ENCODE measurements at places on chromosomes 1 and 21.

DNA sequence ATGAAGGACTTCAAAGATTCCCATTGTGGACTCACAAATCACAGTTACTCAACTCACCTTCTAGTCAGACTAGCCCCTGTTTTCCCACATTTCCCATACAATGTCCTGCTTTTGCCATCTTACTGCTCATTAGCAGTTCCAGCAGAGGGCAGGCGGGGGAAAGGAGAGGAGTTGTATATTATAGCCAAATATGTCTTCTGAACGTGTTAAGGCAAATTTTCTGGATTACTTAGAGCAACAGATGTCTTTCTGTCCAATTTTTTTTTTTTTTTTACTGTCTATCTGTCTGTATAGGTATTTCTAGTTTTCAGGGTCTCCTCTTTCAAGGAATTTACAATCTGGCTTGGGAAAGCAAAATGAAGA lies 29.9 kb upstream of the DDAH1 start:
- no peak for DNase-seq

DNA sequence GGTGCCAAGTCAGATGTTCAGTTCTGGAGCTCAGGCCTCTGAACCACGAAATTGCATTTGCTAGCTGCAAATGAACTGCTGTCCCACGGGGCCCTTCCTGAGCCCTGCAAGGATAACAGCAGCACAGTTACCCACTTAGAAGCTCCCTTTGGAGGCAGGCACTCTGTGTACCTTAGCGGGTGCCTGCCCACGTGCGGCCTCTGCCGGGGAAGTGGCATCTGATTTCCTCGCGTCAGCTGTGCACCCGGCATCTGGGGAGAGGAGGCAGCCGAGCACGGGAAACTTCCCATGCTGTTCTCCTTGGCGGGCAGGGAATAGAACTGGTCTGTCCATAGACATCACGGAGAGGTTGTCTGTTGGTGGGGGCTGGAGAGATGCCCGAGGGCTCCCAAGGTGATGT lies 148.0 kb upstream of the C1orf174 start:
- no peak for DNase-seq

GRCh38 chr21:25179116-25179515 lies 428.2 kb downstream of the MRPL39 start:
- DNase-seq: no peak

DNA sequence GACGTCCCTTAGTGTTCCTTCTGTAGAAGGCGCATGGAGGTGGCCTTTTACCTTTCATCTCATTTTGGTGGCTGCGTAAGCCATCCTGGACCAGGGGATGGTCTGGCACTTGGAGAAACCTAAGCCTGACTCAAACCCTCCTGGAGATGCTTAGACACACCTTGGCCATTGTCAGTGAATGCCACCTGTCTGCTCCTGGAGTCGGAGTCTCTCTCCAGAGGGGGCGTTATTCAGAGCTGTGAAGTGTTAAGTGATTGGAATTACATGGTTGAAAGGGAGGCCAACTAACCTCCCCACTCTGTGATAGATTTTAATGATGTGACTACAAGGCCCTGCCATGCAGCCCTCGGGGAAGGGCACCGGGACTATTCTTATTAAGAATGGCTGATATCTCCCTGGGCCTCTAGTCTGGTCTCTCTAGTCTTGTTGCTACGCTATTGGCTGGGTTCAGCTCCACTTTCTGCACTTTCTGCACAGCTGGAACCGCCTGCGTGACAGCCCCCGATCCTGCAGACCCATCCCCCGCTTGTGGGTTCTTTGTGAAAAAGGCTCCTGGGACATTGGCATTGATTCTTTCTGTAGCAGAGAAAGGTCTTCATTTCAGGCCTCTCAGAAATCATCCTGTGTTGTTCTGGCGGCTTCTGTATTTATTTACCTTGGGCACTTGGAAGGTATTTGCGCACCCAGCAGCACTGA lies 4.2 kb downstream of the RASSF5 start:
- DNase-seq: no peak

DNA sequence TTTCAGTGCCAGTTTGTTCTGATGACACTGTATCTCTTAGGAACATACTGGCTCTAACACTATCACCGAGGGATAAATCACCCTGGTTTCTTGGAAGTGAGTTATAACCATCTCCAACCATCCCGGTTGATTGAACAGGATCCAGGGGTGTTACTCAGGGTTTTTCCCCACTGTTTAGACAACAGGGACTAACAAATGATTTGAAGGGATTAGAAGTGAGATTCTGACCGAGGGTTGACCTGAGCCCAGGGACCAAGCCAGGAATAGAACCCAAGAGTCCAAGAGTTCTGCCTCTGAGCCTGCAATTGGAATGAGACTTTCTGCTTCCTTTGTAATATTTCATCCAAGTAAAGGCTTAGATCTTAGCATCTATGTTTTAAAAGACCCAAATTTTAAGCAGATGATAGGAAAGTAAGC lies 154.0 kb downstream of the DHRS3 start:
- no peak for DNase-seq

GRCh38 chr1:244409701-244410100 lies 42.0 kb downstream of the ADSS2 start:
- no peak for DNase-seq

DNA sequence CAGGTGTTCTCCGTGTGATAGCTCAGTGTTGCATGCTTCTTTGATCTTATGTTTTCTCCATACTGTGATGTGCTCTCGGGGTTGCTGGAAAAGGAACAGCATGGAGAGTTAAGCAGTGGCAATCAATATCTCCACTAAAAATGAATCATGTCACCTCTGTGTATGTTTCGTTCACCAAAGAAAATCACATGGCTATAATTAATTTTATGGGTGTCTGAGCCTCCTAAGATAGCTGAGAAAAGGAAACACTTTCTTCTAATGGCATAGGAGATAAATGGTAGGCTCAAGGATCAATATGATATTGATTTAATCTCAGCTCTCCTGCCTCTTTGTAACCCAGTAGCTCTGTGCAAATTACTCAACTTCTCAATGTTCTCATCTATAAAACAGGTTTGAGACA lies 14.3 kb downstream of the FAM177B start:
- DNase-seq: no peak

GRCh38 chr1:89563957-89564604 lies 39.5 kb downstream of the LRRC8B start:
- DNase-seq: no peak

DNA sequence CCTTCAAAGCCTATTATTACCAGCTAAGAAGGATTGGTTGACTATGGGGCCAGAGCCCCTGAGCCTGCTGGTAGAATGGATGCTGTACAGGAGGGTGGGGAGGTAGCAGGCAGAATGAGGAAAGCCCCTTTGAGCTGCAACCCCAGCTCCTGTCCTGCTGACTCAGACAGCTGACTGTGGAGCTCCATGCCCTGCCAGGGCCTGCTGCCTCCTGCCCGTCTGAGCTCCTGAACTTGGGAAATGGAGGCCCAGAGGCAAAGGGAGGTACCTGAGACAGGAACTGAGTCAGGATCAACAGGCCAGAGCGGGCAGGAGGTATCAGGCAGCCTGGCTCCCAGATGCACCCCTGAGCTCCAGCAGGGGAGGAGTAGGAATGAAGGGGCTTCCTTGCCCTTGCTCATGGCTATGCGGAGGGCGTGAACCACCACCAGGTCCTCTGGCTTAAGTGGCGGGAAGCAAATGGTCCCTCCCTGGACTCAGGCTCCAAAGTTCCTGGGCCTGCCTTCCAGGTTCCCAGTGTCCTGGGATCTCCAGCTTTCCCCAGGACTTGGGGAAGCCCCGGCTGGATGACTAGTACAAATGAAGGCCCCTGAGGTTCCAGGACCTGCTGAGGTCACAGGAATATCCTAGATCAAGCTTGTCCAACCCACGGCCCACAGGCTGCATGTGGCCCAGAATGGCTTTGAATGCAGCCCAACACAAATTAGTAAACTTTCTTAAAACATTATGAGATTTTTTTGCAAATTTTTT lies 3.9 kb upstream of the SFN start:
- DNase-seq: no peak

GRCh38 chr1:11684070-11684469 lies 3.1 kb upstream of the MAD2L2 start:
- DNase-seq: no peak

DNA sequence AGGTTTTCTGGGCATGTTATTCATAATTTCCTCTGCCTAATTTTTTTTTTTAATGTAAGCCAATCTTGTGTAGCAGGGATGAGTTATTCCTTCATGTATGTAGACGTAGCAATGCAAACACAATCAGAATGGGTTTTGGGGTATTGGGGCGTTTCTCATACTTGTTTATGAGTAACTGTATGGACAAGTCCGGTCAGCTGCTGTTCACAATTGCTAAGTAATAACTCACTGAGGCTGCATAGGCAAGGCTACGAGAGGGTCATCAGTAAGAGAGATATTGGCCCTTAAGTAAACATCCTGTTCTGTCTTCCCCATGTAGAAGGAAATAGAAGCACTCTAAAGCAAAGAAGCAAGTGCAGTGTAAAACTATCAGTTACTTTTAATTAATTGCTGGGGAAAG lies 9.5 kb upstream of the TARS2 start:
- DNase-seq: no peak

DNA sequence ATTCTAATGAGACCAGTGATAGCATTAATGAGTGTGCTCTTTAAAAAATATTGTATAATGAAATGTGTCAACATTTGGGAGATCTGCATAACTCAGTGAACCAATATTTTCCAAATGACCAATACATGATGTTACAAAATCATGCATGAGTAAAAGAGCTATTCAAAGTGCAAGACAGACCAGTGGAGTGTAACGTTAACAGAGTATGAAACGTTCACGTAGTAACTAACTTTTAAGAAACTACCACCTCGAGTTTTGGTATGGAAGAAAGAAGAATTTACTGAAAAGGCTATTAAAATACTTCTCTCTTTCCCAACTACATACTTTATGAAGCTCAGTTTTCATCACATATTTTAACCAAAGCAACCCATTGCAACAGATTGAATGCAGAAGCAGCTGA lies 9.6 kb upstream of the SLC6A9 start:
- DNase-seq: no peak

DNA sequence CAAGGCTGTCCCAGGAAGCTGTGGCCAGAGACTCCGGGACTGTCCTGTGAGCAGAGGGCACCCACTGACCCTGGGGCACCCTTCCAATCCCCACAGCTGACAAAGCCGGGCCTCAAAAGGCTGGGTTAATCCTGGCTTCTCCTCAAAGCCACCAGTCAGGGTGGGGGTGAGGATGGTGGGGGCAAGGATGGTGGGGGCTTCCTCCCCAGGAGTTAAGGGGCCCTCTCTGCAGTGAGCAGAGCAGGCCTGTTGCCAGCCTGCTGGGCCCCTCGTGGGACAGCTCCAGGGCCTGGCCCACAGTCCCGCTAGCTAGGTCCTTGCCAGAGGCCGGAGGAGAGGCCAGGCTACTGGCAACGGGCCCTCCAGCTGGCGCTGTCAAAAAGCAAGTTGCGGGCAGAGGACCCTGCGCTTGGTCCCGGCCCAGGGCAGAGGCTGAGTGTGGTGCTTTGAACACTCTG lies 37.9 kb upstream of the CCDC27 start:
- DNase-seq: no peak

- no peak for DNase-seq
Observed at GRCh38 chr1:151871284-151872030, 17.9 kb upstream of the THEM5 start.

- DNase-seq: no peak
Observed at GRCh38 chr21:37263827-37264600, 3.1 kb downstream of the VPS26C start.

- DNase-seq: no peak
Observed at GRCh38 chr1:160009801-160010200, 22.0 kb downstream of the PIGM start.

- DNase-seq: no peak
Observed at GRCh38 chr1:178487070-178487615, 9.6 kb downstream of the CLEC20A start.

GRCh38 chr1:1326075-1326605 lies 1.5 kb downstream of the CPTP start:
- no peak for DNase-seq

- DNase-seq: no peak
Observed at GRCh38 chr21:41891132-41891531, 12.0 kb upstream of the PRDM15 start.

DNA sequence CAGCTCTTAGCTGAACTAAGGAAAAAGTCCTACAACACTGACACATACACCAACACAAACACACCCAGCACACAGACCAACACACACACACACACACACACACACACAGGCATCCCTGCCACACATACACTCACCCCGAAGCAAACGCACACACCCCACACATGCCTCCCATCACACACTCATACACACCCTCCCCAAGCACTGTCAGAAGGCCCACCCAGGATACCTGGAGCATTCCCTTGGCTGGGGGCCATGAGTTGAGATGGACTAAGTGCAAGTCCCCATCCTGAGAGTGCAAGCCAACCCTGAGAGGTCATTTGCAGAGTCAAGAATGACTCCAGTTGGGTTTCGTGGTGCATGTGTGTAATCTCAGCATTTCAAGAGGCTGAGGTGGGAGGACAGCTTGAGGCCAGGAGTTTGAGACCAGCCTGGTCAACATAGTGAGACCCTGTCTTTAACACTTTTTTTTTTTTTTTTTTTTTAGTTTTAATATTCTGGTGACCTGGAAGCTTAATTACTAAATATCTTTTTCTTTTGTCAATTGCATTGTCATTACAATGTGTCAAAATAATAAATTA lies 117.3 kb downstream of the RHOU start:
- no peak for DNase-seq

GRCh38 chr21:14707511-14708020 lies 161.5 kb upstream of the SAMSN1 start:
- no peak for DNase-seq

DNA sequence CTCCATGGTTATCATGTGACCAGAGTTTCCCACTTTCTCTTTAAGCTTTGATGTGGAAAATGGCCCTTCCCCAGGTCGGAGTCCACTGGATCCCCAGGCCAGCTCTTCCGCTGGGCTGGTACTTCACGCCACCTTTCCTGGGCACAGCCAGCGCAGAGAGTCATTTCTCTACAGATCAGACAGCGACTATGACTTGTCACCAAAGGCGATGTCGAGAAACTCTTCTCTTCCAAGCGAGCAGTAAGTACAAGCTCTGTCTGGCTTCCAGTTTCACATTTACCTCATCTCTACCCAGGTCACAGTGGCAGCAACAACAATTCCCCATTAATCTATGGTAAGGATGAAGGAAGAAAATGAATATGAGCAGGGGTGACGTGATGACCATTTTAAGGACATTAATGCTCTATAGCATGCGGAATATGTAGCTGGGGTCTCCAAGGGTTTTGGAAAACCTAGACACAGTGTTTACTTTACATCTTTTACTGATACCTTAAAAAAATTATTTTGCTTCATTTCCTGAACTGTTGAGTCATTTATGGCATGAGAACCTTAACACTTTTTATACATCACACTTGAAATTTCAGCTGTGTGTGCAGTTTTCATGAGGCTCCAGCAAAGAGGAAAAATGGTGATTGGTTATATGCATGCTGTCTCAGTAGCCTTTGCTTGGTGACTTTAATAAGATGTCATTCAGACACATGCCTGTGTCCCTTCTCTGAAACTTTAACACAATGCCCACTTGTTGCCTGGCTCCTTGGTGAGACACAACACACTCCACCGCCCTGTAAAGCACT lies 286.3 kb upstream of the SGIP1 start:
- DNase-seq: no peak

- no peak for DNase-seq
Observed at GRCh38 chr1:95622609-95623008, 388.6 kb downstream of the RWDD3 start.

All from stimulated activated CD8-positive, alpha-beta memory T cell treated with anti-CD3 and anti-CD28 coated beads, Interleukin-2, amount 100 ng/mL, for 1 hour (primary cell).